Stimulated activated CD4-positive, alpha-beta T cell treated with anti-CD3 and anti-CD28 coated beads, TNF-alpha, amount 100 ng/mL, for 48 hours (primary cell): ENCODE measurements at places on chromosomes 5 and 9.

DNA sequence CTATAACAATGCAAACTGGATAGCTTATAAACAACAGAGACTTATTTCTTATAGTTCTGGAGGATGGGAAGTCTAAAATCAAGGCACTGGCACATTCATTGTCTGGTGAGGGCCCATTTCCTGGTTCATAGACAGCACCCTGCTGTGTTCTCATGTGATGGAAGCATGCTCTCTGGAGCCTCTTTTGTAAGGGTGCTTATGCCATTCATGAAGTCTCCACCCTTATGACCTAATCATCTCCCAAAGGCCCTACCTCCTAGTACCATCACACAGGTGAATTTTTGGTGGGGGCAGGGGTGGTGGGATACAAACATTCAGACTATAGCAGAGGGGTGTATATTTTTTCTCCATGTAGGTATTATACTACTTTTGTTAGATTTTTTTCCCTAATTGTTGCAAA lies 92.4 kb downstream of the UNC13B start:
- no peak for DNase-seq

DNA sequence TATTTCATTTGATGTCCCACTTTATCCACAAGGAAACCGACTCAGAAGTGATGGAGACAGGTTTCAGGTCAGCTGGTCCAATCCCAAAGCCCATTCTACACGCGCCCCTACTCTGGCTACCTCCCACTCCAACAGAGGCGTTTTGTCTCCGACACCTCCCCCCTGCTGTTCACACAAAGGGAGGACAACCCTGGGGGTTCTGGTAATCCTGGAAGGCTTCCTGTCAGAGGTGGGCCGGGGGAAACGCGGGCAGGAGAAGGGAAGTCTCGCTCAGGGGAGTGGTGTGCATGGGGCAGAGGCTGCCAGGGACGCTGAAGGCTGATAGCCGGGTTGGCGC lies 39.7 kb upstream of the GABRP start:
- no peak for DNase-seq

GRCh38 chr5:66041627-66042026 lies 102.5 kb upstream of the SREK1 start:
- no peak for DNase-seq

DNA sequence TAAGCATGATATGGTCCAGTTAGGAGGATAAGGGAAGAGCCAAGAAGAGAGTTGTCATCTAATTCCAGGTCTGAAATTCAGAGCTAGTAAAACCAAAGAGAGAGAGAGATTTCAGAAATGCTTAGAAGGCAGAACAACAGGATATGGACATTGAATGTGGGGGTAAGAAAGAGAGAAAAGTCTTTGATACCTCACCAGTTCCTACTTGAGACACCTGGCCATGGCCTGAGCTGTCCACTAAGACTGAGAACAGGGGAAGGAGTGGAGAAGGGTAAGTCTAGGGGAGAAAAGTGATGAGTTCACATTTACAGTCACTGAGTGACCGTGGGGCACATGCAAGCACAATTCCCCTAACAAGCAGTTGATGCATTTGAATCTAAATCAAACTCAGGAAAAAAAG lies 35.5 kb downstream of the TIMD4 start:
- no peak for DNase-seq

DNA sequence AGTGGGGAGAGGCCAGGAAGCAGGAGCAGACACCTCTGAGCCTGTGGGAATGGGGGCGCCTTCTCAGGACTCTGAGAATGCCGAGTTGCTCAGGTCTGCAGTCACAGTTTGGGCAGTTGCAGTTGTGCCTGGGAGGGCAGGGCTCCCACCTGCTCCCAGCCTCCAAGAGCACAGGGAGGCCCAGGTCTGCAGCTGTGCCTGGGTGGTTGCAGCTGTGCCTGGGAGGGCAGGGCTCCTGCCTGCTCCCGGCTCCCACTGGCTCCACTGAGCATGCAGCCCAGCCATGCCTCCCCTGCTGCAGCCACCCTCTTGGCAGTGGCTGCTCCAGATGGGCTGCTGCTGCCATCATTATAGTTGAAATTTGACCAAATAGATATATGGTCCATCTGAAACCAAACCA lies 1062.8 kb upstream of the ACO1 start:
- no peak for DNase-seq

DNA sequence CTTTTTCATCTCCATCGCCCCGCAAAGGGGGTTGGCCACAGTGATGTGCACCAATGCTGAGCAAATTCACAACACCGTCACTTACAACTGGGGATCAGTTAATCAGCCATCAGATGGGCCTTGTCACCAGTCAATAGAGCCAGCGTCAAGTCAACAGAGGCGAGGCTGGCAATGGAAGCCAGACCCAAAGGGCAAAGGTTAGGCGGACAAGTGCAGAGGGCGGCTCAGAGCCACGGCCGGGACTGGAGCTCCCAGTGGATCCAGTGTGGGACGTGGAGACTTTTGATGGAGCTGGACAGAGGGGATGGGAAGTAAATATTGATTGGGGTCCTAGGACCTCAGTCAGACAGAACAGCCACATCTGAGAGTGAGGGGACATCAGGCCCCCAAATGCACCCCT lies 45.7 kb downstream of the DUSP1 start:
- DNase-seq, result no peak

DNA sequence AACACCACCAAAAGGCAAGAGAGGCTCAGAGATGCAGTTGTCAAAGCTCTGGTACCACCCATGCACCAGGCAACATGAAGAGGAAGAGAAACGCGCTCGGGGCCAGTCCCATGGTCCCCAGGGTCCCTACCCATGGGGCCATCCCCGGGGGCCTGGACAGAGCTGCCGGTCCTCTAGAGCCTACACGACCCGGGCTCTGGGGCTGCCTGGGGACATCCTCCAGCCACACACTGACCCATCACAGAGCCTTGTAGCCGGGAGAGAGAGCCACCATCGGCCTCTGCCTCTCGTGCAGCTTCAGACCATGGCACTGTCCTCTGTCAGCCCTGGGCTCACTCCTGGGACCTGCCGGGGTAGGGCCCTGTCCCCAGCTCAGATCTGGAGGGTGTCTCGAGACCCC lies 23.7 kb downstream of the VAV2 start:
- no peak for DNase-seq

DNA sequence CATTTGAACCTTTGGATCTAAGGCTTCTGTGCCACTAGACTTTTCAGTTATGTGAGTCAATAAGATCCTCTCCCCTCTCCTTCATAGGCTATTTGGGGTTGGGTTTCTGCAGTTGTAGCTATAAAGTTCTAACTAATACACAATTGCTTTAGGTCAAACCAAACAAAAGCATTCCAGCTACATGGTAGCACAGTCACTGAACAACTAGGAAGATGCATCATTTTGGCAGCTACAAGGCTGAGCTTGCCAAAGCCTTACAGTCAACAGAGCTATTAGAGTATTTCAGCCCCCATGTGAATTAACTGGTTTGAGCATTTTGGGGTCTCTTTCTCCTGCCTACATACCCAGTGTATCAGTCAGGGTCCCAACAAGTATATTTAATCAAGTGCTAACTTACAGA lies 234.6 kb downstream of the ZNF608 start:
- DNase-seq, result no peak

- no peak for DNase-seq
These were observed 22.6 kb upstream of the LMX1B start for GRCh38 chr9:126591083-126591482.

GRCh38 chr9:36945999-36946398 lies 88.1 kb downstream of the PAX5 start:
- no peak for DNase-seq

DNA sequence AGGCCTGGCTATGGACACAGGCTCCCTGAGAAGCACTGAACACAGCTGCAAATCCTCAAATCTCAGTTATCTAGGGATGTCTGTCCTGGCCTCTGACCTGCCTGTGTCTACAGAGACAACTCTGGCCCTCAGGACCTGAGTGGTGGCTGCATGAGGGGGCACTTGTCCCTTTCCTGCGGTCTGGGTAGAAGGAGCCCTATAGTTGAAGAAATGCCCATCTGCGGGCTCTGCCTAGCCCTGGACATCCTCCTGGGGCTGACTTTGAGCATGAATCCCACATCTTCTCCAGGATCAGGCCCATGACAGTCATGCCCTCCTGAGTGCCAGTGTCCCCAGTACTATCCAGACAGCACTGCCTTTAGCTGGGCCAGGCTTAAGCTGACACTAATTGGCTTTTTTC lies 10.0 kb downstream of the DNAJB5 start:
- DNase-seq, result no peak
